NCI-H2029 treated with DMSO at 0.1 percent for 48 hours (cell line): ENCODE measurements at places on chromosomes 5 and 9.

DNA sequence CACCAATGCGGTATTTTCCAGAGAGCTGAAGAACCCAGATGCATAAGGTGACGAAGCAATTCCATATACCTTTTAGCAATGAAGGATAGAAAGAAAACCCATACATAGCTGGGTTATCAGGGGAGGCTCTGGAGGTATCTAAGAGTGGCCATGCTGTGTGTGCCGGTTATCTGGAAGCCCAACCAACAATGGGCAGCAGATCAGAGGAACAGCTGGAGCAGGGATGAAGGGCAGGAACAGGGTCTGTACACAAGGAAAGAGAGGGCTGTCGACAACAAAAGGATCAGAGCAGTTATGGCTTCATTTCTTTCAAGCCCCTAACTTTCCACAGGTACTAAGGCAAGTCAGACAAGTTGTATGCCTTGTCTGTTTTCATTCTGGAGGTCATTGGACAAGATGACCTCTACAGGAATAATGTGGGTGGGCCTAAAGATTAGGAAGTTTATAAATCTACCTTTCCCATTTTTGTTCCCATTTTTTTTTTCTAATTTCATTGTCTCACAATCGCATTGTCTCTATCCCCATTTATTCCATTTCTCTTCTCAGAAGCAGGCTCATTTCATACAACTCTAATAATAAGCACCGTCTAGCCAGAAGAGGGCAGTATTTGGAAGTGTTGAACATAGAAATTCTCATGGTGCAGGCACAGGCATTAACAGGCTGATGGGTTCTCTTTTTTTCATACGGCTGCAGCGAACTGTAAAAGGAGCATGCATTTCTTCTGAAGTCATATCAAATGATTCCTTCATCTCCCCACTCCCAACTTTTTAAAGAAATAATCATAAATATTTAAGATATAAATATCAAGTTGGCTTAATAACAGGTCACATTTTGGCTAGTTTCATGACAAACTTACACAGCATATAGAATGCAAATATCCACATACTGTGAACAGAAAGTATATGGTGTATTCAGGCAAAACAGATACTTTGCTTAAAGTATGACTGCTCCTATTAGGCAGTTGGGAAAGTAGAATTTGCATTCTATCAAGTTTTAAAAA is 63.5 kb downstream of the ZNF474 start:
- DNase-seq = peak; percentile 61

GRCh38 chr5:84549054-84549453 is 164.4 kb upstream of the EDIL3 start:
- DNase-seq = no peak

- no peak for DNase-seq
Observed at GRCh38 chr5:122421374-122422079, 109.5 kb downstream of the SNCAIP start.

DNA sequence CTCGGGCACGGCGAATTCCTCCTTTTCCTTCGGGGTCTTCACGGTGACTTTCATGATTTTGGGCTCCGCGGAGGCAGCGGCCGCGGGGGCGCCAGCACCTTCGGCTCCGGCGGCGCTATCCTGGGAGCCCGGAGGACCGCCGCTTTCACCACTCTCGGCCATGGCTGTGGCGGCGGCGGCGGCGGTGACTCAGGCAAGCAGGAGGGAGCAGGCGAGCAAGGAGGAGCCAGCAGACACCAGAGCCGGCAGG is 315 bp downstream of the UBQLN1 start:
- no peak for DNase-seq

- no peak for DNase-seq
Observed at GRCh38 chr9:86516564-86516963, 162.4 kb upstream of the TUT7 start.

- no peak for DNase-seq
Observed at GRCh38 chr5:88666761-88667495, 216.1 kb downstream of the MEF2C start.
